ENCODE measurements at places on chromosomes 13 and 19. TPM values are rescaled to one million over a fixed set of nuclear protein-coding genes. Genes with fewer than 3 reads are reported as not detected.
A peak's percentile ranks its signal among the peaks of the same experiment; 100 is the strongest.

GRCh38 chr13:94325650-94326049 lies 153.8 kb downstream of the DCT start:
- peaks cover 55% of the 10 kb centered on the region for H3K4me1 ChIP-seq
- no peaks in the 10 kb centered on the region for H3K27me3 ChIP-seq
- no peak overlapping the region for H3K4me3 ChIP-seq
- H3K27ac ChIP-seq: no peak overlapping the region
- H3K36me3 ChIP-seq: no peaks in the 10 kb centered on the region
- no peak for DNase-seq

DNA sequence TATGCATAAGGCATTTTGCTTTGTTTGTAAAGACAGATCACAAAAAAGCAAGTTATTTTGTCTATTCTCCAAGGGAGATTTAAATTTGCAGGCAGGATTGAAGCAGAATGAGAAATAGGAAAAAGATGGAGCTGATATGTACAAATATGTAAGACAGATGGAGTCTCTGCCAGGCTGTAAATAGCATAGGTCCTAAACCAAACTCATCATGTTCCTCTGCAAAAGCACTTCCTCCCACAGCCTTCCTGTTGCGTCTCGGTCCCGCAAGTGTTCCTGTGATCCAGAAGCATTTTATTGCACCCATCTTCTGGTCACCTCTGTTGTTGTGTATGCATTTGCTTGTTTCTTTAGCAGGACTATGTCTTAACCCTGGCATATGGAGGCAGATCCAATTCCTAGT lies 95.7 kb upstream of the CLDN10 start:
- H3K27me3 ChIP-seq: no peaks in the 10 kb centered on the region
- no peak overlapping the region for H3K4me3 ChIP-seq
- no peaks in the 10 kb centered on the region for H3K36me3 ChIP-seq
- H3K27ac ChIP-seq: no peak overlapping the region
- no peak for DNase-seq
- no peaks in the 10 kb centered on the region for H3K4me1 ChIP-seq

Gene TMEM38A
- total RNA-seq: 2.2 TPM

DNA sequence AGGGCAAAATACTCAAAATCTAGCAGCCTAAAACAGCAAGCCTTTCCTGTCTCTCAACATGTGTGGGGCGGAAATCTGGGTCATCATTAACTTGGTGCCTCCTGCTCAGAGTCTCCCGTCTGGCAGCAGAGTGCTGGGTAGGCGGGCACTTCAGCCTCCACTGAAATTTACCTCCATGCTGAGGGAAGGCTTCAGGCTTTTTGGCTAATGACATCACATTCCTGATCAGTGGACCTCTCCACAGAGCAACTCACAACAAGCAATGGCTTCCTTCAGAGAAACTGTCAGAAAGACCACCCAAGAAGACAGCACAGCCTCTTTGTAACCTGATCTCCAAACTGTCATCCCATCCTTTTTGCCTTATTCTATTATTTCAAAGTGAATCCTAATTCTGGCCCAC lies 1109.0 kb downstream of the UQCRFS1 start:
- no peak for DNase-seq
- no peaks in the 10 kb centered on the region for H3K4me1 ChIP-seq
- H3K27ac ChIP-seq: no peak overlapping the region
- no peaks in the 10 kb centered on the region for H3K36me3 ChIP-seq

Gene ZNF418
- total RNA-seq: 6.2 TPM

- no peaks in the 10 kb centered on the region for H3K4me1 ChIP-seq
- DNase-seq: no peak
- no peaks in the 10 kb centered on the region for H3K36me3 ChIP-seq
- H3K27ac ChIP-seq: no peak overlapping the region
- H3K4me3 ChIP-seq: no peak overlapping the region
- H3K27me3 ChIP-seq: no peaks in the 10 kb centered on the region
These were observed 173.1 kb upstream of the RFC3 start for GRCh38 chr13:33644581-33645543.

Gene RGCC
- total RNA-seq: 61.7 TPM

Gene ZNF264
- 50.4 TPM for total RNA-seq

DNA sequence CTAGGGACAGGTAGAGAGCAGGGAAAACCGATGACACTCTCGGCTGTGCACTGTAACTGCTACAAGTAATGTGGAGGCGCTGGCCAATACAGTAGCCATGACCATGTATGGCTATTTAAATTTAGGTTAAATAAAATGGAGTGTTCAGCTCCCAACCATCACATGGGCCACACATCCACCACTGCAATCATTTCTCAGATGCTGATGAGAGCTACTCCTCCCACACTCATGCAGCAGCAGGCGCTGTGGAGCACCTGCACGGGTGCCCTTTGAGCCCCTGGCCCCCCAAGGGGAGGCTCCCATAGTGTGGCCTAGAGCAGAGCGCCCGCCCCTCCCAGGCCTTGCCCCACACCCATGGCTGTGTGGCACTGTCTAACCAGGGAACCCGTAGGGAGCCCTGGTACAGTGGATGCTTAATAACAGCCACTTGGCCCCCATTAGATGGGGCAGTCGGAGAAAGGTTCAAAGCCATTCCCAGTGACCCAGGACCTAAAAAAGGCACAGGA lies 6.0 kb downstream of the ACP4 start:
- H3K27me3 ChIP-seq: no peaks in the 10 kb centered on the region
- no peak overlapping the region for H3K4me3 ChIP-seq
- DNase-seq: no peak
- peaks cover 25% of the 10 kb centered on the region for H3K36me3 ChIP-seq

GRCh38 chr13:28734906-28735305 lies 16.1 kb upstream of the SLC46A3 start:
- no peaks in the 10 kb centered on the region for H3K27me3 ChIP-seq
- no peak for DNase-seq

DNA sequence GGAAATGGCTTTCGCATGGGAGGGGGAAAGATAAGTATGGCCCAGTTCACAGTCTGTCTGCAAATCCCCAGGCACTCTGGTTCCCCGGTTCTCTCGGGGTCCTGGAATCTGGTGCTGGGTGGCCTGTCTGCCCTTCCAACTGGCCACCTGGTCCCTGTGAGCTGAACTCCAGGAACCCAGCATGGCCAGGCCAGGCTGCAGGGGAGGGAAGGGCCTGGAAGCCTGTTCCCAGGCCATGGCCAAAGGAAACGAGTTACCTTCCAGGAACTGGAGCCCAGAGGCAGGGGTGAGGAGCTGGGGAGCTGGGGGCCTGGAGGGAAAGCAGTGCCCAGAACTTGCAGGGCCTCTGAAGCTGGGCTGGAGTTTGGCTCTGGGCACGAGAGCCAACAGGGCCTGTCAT lies 19.1 kb upstream of the PNMA8C start:
- peaks cover 2% of the 10 kb centered on the region for H3K27me3 ChIP-seq
- no peaks in the 10 kb centered on the region for H3K36me3 ChIP-seq
- H3K4me3 ChIP-seq: no peak overlapping the region
- no peak for DNase-seq
- H3K4me1 ChIP-seq: no peaks in the 10 kb centered on the region

Gene CLEC17A
- total RNA-seq: 0.45 TPM

GRCh38 chr13:59157181-59157580 lies 1006.5 kb downstream of the DIAPH3 start:
- no peaks in the 10 kb centered on the region for H3K27me3 ChIP-seq
- no peak for DNase-seq
- H3K4me3 ChIP-seq: no peak overlapping the region
- H3K4me1 ChIP-seq: no peaks in the 10 kb centered on the region
- no peak overlapping the region for H3K27ac ChIP-seq

- H3K4me1 ChIP-seq: peaks cover 7% of the 10 kb centered on the region
- peak within 1 kb of the TSS; percentile 45 for H3K4me3 ChIP-seq
- peak; percentile 17 for DNase-seq
- peak within 1 kb of the TSS; percentile 38 for H3K27ac ChIP-seq
- no peaks in the 10 kb centered on the region for H3K36me3 ChIP-seq
These were observed at the start of gene ZNF112 for GRCh38 chr19:44356383-44357111. ZNF112 (minus strand) TSS chr19:44356680; CDS start chr19:44340539, 16,141 bp downstream.

Gene INAFM1
- total RNA-seq: 9.1 TPM

- H3K27ac ChIP-seq: no peak overlapping the region
- no peaks in the 10 kb centered on the region for H3K27me3 ChIP-seq
- no peak for DNase-seq
- H3K4me1 ChIP-seq: no peaks in the 10 kb centered on the region
- no peak overlapping the region for H3K4me3 ChIP-seq
These were observed 36.0 kb upstream of the UBL3 start for GRCh38 chr13:29886446-29886845.

Gene HCST
- 296 TPM for total RNA-seq

DNA sequence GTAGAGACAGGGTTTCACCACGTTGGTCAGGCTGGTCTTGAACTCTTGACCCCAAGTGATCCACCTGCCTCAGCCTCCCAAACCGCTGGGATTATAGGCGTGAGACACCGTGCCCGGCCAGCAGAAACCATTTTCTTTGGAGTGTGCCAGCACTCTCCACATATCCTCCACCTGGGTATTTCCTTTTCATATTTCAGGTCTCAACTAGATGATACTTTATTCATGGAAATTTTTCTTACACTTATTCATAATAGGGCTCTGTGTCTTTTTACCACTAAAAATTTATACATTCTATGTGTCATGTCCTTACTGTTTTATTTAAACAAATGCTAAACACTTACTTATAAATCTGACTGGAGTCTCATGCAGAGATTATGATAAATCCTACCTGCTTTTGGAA lies 305.9 kb downstream of the PCDH20 start:
- H3K27me3 ChIP-seq: no peaks in the 10 kb centered on the region
- no peak for DNase-seq
- H3K4me1 ChIP-seq: no peaks in the 10 kb centered on the region
- H3K4me3 ChIP-seq: no peak overlapping the region
- H3K27ac ChIP-seq: no peak overlapping the region

DNA sequence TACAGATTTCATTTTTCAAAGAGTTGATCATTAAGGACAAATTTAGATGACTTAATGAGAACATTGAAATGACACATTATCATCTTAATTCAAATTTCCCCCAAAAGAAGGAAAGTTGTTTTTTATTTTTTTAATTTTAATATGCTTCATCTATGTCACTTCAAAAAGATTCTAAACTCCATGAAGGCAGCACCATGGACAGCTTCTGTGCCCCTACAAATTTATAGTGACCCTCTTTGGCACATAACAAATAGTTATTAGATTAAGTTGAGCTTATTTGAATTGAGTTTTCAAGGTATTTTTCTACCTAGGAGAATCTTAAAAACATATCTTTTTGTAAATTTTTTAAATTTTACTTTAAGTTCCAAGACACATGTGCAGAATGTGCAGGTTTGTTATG lies 198.6 kb downstream of the DCT start:
- no peak overlapping the region for H3K27ac ChIP-seq
- H3K4me1 ChIP-seq: no peaks in the 10 kb centered on the region
- no peaks in the 10 kb centered on the region for H3K27me3 ChIP-seq
- no peak for DNase-seq

GRCh38 chr13:40207001-40207478 lies 459.4 kb downstream of the FOXO1 start:
- peak overlapping the region; percentile 49 for H3K27ac ChIP-seq
- H3K4me1 ChIP-seq: peaks cover 21% of the 10 kb centered on the region
- no peaks in the 10 kb centered on the region for H3K27me3 ChIP-seq
- H3K4me3 ChIP-seq: no peak overlapping the region

GRCh38 chr13:54185785-54186184 lies 1157.2 kb downstream of the OLFM4 start:
- H3K4me3 ChIP-seq: no peak overlapping the region
- no peak overlapping the region for H3K27ac ChIP-seq
- H3K27me3 ChIP-seq: no peaks in the 10 kb centered on the region
- no peaks in the 10 kb centered on the region for H3K36me3 ChIP-seq

GRCh38 chr13:113927661-113928581 lies 46.0 kb downstream of the C13orf46 start:
- H3K27ac ChIP-seq: no peak overlapping the region
- H3K4me3 ChIP-seq: no peak overlapping the region
- H3K4me1 ChIP-seq: peaks cover 12% of the 10 kb centered on the region
- H3K36me3 ChIP-seq: no peaks in the 10 kb centered on the region
- DNase-seq: no peak

Gene FSD1
- total RNA-seq: 18.2 TPM

Gene CD70
- 0.52 TPM for total RNA-seq

Gene GIPR
- 21.5 TPM for total RNA-seq

Gene ZNF714
- total RNA-seq: 12.5 TPM

Gene CD33
- total RNA-seq: 6.5 TPM

Gene UNC13A
- not detected for total RNA-seq

Gene KIR2DL3
- total RNA-seq: 40.7 TPM

DNA sequence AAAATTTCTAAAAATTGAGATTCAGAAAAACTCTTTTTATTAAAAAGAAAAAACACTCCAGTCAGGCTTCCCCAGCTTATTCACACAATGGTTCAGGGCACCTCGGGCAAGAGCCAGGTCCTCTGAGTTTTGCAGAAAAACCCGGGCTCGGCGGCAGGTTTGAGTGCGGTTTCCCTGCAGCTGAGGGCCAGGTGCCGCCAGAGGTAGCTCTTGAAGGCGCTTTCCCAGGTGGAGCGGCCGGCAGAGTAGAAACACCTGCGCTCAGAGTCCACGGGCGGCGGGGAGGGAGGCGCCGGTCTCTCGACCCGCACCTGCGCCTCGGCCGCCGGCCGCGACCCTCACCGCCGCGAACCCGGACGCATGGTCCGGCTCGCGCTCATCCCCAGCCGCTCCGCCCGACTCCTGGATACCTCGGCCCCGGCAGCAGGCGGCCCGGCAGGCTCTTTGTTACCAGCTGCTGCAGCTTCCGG lies 444 bp downstream of the PROSER1 start:
- H3K27me3 ChIP-seq: no peaks in the 10 kb centered on the region
- peak overlapping the region; percentile 92 for H3K27ac ChIP-seq
- H3K36me3 ChIP-seq: no peaks in the 10 kb centered on the region
- H3K4me3 ChIP-seq: peak overlapping the region; percentile 60
- H3K4me1 ChIP-seq: peaks cover 4% of the 10 kb centered on the region

Gene KCNRG
- total RNA-seq: 1.0 TPM

DNA sequence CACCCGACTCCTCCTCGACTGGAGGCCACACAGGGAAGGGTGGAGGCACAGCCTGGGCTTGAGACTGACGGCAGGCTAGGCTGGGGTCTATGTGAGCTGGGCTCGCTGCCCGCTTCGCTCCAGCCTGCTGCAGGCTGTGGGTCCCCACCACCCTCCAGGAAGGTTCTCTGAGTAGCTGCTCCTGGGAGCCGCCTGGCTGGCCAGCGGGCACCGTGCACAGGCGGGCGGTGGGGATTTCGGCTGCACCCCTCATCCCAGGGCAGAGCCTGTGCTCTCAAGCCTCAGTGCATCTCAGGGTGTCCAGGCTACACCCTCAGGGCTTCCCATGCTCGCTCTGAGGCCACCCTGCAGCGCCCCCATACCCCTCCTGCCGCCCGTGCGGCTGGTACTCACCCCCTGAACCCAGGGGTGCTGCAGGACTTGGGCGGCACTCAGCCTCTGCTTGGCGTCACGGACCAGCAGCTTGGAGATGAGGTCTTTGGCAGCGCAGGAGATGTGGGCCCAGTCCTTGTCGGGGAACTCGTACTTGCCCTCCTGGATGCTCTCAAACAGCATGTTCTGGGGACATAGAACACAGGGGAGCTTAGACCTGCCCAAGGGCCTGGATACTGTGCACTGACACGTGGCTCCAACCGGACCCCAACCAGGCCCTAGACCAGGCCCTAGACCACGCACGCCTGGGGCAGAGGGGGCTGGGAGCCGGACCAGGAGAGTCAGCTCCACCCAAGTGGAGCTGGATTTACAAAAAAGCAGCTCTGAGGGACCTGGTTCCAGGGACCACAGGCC lies 10.2 kb downstream of the MKNK2 start:
- no peak for DNase-seq
- H3K27ac ChIP-seq: peak overlapping the region; percentile 94
- peaks cover 48% of the 10 kb centered on the region for H3K4me1 ChIP-seq
- H3K4me3 ChIP-seq: no peak overlapping the region

Gene GPR12
- not detected for total RNA-seq

Gene ZSCAN18
- total RNA-seq: 29.9 TPM

All from natural killer cell (primary cell).